WERI-Rb-1 (cell line): ENCODE measurements at places on chromosomes 11 and 22.

DNA sequence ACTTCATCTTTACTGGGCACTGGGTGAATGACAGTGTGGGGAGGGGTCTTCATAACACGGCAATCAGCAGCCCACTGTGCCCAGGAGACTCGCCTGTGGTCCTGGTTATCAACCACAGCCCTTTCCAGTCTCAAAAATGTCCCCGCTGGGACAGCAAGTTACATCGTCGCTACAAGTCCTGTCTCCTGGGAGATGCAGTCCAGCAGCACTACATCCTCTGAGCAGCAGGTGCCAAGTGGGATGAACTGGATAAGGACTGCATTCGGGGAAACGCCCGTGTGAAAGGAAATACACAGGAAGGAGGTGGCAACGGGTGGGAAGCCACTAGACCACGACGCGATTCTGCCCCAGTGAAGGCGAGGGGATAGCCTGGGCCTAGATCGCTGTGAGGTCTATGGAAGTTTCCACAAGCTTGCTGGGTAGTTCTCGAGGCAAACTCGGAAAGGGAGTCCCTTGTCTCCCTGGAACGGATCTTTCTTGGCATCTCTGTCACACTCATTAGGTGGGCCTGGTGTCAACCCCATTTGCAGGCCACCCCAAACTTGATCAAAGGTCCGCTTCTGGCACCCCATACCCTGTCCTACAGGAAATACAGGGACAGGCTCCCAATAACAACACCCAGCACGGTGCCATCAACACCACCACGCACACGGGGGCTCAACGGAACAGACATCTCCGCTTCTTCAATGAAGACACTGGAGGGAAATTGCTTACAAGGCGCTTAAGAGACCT is 4.4 kb downstream of the ASCL2 start:
- DNase-seq = peak; percentile 3

DNA sequence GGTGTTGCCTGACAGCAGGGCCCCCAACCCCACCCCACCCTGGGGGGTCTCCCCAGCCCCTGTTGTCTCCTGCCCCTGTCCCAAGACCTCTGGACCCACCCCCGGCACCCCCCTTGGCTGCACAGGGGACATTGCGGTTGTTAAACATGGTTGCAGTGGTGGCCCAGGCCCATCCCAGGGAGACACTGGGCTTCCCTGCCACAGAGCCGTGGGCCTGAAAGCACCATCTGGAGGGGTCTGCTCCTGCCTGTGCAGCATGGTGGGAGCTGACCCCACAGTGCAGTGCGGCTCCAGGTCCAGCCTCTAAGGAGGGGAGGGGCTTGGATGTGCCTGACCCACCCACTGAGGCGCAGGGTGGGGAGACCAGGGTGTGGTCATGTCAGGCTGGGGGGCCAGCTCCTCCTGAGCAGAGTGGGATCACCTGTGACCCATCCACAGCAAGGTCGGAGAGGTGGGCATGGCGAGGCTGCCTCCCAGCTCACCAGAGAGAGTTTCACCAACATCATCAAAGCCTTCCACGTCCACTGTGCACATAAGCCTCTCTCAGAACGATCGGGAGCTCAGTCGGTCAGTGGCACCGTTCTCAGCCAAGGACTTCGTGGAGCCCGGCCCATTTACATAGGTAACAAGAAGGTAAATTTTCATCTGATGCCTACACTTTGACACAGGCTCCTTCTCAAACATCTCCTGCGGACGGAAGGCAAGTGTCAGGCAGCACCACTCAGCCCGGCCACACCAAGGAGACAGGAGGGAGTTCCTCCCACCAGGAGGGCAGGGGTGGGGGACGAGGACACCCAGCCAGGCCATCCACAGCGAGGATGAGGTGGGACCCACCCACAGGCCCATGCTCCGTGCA is 201.1 kb downstream of the BRD1 start:
- no peak for DNase-seq

- DNase-seq = no peak
Observed at GRCh38 chr11:59009661-59010060, 70.4 kb downstream of the GLYATL1 start.

DNA sequence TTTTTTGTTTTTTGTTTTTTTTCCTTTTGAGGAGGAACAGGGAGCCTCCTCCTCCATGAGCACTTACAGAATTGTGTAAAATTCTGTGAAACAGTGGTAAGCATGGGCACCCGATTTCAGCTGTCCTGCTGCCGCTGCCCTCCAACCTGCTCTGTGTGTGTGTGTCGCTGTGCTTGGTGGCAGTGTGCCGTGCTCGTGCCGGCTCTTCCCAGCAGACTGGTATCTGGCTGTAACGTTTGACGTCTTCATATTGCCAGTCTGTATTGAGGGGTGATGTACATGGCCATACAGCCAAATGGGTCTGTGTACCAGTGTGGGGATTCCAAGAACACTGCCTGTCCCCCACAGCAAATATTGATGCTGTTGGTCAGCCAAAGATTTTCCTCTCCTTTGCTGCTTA is 97.1 kb downstream of the CWC15 start:
- no peak for DNase-seq

DNA sequence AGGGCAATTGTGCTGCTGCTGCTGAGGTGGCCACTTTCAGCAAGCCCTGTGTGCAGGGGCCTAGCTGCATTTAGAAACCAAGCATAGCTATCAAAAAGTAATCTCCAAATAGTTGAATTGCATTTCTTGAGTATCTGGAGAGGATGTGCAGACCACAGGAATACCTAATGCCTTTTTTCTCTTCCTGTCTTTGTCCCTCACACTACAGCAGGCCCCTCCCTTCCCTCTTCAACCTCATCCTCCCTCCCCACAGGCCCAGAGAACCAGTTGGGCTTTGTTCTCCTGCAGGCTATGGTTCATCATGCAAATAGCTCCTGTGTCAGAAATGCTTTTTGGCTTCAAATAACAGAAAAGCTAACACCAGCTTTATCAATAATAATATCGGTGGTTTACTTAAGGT is 47.7 kb downstream of the DKK3 start:
- no peak for DNase-seq

GRCh38 chr22:26442086-26442756 is 13.2 kb downstream of the ASPHD2 start:
- DNase-seq = no peak

- no peak for DNase-seq
Observed at GRCh38 chr11:16612566-16613261, 125.7 kb upstream of the C11orf58 start.

DNA sequence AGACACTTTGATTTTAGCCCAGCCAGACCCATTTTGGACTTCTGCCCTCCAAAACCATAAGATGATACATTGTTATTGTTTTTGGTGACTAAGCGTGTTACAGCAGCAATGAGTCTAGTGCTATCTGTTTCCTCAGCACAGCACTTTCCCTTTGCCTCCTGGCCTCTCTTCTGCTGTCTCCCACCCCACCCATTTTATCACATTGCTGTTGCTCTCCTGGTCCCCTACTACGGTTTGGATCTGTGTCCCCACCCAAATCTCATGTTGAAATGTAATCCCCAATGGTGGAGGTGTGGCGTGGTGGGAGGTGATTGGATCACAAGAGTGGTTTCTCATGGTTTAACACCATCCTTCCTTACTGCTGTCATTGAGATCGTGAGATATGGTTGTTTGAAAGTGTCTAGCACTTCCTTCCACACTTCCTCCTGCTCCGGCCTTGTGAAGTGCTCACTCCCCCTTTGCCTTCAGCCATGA is 59.8 kb upstream of the CD82 start:
- DNase-seq = no peak

GRCh38 chr11:111526501-111526900 is 11.9 kb downstream of the HOATZ start:
- no peak for DNase-seq

GRCh38 chr11:10803676-10804075 is 5.0 kb downstream of the EIF4G2 start:
- DNase-seq = no peak

DNA sequence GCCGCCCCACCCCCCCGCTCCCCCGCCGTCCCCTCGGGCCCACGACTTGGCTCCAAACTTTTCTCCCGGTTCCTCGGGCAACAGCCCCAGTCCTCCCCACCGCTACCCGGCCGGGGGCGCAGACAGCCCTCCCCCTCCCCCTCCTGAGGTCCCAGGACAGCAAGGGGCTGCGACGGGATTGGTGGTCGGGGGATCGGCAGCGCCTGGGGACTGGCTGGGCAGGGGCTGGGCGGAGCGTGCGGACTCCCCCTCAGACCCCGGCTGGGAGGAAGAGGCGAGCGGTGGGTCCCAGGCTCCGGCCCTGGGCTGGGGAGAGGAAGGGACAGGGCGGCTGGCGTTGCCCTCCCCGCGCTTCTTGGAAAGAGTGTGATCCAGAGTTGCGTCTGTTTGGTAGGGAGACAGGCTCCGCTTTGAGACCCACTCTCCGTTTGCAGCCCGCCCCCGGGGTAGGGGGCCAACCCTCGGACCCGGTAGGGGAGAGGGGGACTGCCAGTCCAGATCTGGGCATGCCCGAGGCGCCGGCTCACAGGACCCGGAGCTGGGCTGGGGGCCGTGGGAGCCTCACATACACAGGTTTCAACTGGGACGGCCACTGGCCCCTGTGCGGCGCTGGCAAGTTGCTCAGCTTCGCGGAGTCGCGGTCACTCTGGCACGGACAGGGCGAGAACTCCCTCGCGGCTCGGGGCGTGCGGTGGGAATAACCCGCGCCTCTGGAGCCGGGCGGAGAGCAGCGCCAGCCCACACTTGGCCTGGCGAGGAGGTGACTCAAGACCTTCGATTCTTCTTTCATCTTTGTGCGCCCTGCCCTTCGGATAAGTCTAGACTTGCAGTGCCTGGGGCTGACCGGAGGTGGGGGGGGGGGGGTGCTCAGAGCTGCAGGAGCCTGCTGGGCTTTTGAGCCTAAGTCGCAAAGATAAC is 999 bp downstream of the TSKU start:
- peak; percentile 86 for DNase-seq

DNA sequence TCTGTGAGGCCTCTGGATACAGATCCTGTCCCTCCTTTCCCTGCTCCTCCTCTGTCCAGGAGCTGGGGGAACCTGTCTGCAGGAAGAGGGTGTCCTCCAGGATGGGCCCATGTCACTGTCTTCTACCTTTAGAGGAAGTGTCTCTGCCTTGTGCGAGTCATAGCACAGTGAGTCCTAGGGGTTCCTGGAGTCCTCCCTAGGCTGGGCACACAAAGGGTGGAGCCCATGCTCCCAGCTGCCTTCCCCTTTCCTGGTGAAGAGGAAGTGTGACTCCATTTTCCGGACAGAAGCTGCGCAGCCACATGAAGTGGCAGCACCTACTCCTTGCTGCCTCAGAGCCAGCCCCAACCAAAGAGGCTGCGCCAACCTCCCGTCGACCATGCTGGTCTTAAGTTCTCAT is 112.2 kb downstream of the CTTN start:
- no peak for DNase-seq

DNA sequence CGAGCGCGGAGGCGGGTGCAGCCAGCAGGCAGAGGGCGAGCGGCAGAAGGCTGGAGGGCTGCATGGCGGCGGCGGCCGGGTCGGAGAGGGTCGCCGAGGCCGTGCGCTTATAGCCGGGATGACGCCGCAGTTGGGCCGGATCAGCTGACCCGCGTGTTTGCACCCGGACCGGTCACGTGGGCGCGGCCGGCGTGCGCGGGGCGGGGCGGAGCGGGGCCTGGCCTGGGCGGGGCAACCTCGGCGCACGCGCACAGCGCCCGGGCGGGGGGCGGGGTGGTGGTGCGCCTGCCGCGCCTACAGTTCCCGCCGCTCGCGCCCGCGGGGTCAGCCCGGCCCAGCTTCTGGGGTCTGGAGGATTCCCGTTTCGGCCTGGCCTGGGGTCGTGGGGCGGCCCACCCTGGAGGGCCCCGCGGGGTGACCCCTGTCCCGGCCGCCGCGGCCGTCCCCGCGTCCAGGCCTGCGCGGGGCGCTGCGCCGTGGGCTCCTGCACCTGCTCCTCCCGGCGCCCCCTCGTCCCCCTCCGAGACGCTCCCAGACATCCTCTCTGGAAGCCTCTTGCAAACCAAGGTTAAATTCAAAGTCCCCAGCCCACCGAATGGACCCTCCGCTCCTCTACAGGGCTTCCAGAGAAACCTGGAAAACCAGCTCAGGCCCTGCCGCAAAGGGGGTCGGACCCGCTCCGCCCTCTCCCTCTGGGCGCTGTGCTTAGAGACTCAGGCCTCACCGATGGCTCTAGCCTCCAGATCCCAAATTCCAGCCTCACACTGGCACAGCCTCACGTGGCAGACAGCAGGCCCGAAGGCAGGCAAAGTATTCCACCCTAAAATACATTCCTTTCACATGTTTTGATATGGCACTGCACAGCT is at the start of gene CTSD:
TSS of gene CTSD (minus strand) at position 132 of the 866 bp plus-strand sequence. CDS start at position 64, 68 bp downstream.
- DNase-seq = peak; percentile 81

DNA sequence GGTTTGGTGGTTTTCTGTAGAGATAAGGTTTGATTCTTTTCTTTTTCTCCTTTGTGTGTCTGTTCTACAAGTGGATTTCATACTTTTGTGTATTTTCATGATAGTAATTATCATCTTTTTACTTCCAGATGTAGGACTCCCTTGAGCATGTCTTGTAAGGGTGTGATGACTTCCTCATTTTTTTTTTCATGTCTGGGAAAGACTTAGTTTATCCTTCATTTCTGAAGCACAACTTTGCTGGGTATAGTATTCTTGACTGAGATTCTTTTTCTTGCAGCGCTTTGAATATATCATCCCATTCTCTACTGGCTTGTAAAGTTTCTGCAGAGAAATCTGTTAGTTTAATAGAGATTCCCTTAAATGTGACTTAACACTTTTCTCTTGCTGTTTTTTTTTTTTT is 32.9 kb downstream of the MADD start:
- DNase-seq = no peak

- DNase-seq = no peak
Observed at GRCh38 chr22:44667276-44667675, 34.7 kb upstream of the PRR5 start.

DNA sequence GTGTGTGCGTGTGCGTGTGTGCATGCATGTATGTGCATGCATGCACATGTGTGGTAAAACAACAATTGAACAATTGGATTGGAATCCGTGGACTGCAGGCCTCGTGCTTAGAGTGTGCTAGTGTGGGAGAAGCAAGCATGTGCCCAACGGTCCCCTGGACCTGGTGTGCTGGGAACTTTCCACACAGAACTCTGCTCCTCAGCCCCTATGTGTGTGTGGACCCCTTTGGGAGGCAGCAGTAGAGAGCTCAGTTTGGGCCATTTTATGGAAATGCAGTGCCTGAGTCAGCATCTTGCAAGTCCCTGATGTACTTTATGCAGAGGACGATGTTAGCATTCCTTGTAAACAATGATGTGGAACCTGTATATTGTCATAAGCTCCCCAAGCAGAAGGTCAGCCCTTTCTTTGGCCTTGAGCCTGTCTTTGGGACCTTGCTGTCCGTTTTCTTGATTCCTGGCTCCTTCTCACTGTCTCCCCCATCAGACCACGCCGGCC is 167.3 kb downstream of the TBC1D22A start:
- no peak for DNase-seq
